ENCODE measurements at places on chromosomes 11 and 22.

- no peak for DNase-seq
Observed at GRCh38 chr11:27207025-27207650, 155.9 kb downstream of the CCDC34 start.

DNA sequence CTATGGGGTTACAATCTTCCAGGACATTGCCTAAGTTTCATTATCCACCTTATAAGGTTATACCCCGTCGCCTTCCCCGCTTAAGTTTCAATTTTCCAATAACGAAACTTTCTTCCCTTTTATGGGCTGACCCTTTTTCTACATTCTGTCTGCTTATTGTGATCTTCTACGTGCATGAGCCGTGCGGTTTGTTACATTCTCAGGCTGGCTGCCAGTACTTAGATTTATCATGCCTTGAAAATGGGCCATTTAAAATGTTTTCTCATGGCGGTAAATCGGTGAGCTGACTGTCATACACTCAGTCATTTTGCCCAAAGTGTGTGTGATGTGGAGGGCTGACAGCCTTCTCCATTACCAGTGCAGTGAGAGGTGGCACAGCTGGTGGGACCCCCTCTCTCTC, 23.3 kb downstream of the DGCR6L start:
- DNase-seq = no peak

GRCh38 chr22:50315289-50316113, 8.1 kb upstream of the PLXNB2 start:
- no peak for DNase-seq

DNA sequence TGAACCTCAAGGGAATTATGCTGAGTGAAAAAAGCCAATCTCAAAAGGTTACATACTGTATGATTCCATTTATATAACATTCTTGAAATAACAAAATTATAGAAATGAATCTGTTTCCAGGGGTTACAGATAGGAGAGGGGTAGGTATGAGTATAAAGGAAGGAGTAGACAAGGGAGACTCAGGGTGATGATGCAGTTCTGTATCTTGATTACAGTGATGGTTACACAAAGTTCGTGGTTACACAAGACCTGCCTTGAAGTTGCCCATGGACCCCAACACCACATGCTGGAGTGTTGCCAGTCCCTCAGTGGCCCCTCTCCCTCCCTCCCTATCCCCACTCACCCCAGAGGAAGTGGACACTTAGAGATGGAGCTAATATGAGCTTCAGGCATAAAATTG, 20.3 kb downstream of the STK33 start:
- DNase-seq = no peak

GRCh38 chr11:111334532-111335502, 36.5 kb downstream of the POU2AF3 start:
- DNase-seq = no peak

GRCh38 chr11:122154994-122155393, 39.0 kb upstream of the BLID start:
- DNase-seq = no peak

GRCh38 chr22:49512487-49513165, 315.0 kb downstream of the BRD1 start:
- no peak for DNase-seq

GRCh38 chr11:122168218-122168617, 52.2 kb upstream of the BLID start:
- no peak for DNase-seq
